ENCODE measurements at places on chromosomes 1 and 21.

DNA sequence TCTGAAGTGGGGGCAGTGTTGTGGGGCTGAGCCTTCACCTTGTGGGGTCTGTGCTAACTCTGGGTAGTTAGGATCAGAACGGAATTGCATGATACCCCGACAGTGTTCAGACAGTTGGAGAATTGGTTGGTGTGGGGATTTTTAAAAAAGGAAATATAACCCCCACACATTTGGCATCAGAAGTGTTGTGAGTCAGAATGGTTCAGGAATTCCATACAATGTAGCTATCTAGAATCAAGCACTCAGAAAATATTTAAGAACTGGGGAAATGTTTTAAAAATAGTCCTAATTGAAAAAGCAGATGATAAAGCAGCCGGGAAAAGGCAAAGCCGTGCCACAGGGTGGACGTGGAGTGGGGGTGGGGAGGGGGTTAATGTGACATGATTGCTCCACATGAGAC lies 6.5 kb upstream of the S100A7 start:
- no peak for DNase-seq

GRCh38 chr1:94783342-94784189 lies 36.6 kb upstream of the SLC44A3 start:
- DNase-seq: no peak

DNA sequence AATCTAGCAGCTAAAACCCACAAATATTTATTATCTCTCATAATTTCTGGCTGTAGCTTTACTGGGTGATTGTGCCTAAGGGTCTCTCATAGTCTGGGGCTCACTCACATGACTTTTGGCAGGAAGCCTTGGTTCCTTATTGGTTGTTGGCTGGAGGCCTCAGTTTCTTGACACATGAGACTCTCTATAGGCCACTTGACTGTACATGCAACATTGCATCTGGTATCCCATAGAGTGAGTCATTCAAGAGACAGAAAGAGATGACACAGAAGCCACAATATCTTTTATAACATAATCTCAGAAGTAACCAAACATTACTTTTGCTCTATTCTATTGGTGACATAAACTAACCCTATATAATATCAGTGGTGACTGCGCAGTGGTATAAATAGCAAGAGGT lies 128.5 kb upstream of the HNRNPU start:
- no peak for DNase-seq

DNA sequence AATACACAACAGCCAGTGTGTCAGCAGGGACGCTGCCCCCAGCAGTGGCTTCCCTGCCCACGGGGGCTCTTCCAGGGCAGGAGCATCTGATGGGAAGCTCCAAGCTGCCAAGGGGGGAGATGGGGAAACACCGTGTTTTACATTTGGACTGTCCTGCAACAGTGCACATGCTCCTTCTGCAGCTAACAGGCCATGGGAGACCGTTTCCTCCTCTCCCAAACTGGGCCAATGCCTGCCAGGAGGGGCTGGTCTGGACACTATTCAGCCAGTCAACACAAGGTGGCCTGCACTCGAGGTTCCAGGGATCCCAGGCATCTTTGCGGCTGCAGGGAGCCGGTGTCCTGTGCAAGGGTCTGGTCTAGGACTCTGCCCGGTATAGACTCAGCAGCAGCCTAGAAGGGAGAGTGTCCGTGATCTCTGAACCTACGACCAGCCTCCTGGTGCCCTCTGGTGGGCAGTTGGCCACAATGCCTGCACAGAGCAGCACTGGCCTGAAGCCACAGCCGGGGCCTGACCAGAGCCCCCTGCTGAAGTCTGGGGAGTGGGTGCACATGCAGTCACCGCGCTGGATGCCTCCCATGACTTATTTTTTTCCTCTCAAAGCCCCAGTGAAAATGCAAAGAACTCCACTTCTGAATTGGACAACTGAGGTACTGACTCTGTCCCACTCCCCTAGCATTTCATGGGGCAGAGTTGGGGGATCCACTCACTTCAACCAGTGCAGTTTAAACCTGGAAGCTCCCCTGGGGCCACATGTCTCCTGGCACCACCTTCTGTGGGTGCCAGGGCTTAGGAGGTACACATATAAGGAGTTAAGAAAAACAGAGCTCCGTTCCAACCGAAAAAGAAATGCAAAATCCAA lies 33.3 kb downstream of the RCC2 start:
- peak; percentile 84 for DNase-seq

DNA sequence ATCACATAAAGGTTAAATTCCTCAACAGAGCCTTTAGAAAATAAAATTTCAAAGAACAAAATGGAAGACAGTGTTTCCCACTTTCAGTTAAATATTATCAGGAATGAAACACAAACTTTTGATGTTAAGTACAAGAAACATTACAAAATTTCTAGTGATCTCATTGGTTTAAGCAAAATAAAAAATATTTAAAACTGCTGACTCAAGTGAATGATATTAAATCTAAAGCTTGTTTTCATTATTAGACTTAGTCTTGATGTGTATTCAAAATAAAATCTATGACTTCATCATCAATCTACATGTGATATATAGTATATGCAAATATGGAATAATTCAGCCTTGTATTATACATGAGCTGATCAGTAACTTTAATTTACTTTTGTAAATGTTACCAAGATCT lies 584.9 kb downstream of the PTBP2 start:
- no peak for DNase-seq

DNA sequence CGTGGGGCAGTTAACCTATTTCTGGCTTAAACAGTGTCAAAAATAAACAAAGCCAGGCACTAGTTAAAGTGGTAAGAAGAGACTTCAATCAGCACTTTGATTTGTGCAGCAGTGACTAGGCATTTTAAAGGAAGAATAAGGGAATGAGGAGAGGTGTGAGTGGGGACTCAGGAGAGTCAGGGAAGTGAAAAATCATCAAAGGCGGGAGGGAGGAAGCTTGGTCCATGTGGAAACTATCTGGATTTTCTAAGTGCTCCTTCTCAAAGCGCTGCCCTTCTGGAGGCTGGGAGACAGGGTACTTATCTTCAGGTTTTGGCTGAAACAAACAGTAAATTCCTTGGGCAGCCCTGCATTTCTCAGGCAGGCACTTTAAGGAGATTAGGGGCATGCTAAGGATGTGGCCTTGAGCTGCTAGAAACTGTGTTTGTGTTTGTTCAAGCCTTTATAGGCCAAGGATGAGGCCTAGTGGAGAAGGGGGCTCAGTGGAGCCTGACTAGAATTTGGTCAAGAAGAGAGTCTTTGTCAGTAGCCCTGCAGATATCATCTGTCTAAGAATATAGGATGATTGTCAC lies 486.5 kb downstream of the SIPA1L2 start:
- DNase-seq: no peak

DNA sequence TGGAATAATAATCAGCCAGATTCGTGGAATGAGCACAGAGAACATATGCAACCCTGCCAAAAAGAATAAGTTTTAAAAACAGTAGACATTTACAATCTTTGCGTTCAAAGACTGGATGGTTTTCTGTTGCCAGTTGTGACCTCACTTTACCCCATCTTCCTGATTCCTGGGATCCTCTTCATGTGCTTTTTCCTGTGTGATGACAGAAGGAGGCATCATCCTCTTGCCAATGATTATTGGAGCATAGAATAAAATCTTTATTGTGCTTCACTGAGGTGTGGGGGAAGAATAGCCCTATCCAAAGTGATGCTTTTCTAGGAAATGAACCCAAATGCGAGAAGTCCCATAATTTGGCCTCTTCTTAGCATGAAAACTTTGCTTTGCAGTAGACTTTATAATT lies 15.0 kb upstream of the BARHL2 start:
- DNase-seq: no peak

- DNase-seq: no peak
Measured at GRCh38 chr1:176436251-176436650, 26.7 kb upstream of the PAPPA2 start.

DNA sequence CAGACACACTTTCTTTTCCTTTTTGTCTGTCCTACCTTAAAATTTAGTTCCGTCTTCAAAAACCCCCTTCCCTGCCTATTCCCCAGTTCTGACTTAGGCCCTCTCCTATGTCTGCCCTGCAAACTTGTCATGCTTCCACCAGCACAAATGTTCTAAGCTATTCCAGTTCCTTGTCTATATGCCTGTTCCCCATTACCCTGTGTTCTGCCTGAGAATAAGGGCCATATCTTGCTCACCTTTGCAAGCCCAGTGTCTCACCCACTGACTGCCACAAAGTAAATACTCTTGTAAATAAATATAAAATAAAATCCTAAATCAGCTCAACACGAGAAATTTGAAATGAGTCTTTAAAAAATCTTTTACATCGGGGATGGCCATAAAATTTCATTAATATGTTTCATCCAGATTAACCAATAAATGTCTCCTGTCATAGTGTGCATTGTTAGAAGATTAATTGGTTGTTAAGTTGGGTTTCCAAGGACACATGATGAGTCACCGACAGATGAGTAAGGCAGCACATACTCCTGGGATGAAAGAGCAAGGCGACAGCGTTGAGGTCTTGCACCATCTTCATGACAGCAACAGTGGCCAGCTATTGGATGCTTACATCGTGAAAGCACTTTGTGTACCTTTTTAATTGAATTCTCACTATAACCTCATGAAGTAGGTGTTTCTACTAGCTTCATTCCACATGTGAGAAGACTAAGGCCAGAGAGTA lies 92.6 kb upstream of the NGF start:
- DNase-seq: no peak

- no peak for DNase-seq
Measured at GRCh38 chr21:41501919-41502318, 6.0 kb downstream of the TMPRSS2 start.

- DNase-seq: no peak
Measured at GRCh38 chr21:46327711-46328110, 3.8 kb downstream of the PCNT start.

DNA sequence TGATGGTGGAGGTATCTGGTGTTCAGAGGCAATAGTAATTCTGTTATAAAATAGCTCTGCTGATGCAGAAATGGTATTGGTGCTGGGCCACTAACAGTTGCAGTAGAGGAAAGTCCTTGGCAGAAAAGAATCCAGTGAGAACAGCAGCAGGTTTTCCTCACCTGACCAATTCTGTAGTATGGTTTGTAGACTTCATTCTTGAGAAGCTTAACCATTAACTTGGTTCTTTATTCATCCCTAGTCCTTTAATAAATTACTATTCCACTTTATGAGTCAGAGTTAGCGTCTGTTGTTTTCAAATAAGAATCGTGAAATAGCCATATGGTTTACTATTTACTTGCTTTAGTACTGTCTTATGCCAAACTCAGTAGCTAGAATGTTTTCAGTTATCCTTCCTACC lies 128.5 kb upstream of the SERTAD4 start:
- no peak for DNase-seq

- DNase-seq: no peak
Measured at GRCh38 chr1:227898502-227899140, 49.1 kb downstream of the WNT9A start.

GRCh38 chr1:212987702-212988322 lies 27.9 kb downstream of the ANGEL2 start:
- DNase-seq: no peak

- no peak for DNase-seq
Measured at GRCh38 chr1:217605390-217605789, 25.5 kb downstream of the GPATCH2 start.

DNA sequence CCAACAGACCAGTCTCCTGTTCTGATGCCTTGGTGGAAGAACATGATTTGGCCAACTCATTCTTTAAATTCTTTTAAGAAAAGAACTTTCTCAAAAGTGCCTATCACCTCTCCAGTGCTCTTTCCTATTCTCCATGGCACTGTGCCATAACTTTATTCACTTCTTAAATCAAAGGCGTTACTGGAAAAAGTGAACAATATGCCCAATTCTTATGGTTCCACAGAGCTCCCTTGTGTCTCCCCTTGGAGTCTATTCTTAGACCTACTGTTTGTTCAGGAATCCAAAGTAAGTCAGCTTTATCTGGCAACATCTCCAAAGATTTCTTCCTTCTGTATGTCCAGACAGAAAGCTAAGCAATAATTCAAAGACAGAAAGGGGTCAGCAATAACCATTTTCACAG lies 111.9 kb upstream of the MAGI3 start:
- no peak for DNase-seq

- peak; percentile 26 for DNase-seq
Measured at GRCh38 chr1:78834201-78834741, 172.3 kb downstream of the ADGRL4 start.

GRCh38 chr1:228142155-228142691 lies 2.1 kb downstream of the GUK1 start:
- peak; percentile 17 for DNase-seq

- no peak for DNase-seq
Measured at GRCh38 chr1:98668733-98669132, 7.2 kb downstream of the SNX7 start.

- DNase-seq: no peak
Measured at GRCh38 chr1:64546013-64546412, 76.1 kb downstream of the CACHD1 start.

All from GM13976 (cell line).